ENCODE measurements at places on chromosomes 11 and 22.

DNA sequence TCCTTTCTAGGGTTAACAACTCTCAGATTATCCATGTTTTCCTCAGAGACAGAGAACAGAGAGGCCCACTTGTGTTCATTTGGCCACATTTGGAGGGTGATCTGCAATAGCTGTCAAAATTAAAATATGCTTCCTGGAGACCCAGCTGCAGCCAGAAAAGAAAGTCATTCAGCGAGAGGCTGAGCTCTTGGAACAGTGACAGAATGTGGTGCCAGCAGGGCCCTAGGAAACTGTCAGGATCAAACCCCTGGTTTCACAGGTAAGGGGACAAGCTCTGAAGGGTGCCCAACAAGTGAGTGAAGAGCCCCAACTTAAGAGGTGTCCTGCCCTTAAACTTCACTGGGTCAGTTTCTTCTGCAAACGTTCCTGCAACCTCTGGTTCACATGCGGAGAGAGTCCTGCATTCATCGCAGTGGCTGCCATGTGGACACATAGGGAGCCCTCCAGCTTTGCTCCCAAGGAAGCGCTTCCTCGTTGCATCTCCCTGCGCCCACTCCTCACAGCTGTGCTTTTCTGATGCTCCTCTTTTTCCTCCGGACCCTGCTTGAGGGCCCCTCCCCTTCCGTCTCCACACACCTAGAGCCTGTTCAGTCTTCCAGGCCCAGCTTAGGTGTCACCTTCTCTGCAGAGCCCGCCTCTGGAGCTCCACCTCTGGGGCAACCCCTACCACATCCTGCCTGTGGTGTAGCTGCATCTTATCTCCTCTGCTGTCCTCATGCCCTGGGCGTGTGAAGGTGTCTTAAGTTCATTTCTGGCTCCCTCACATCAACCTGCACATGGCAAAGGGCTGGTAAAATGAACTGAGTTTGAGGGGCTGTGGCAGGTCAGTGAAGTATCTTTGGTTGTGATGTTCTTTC, 3.9 kb downstream of the UCP3 start:
- DNase-seq = no peak

- DNase-seq = no peak
Observed at GRCh38 chr22:36744413-36744765, 31.5 kb downstream of the IFT27 start.

DNA sequence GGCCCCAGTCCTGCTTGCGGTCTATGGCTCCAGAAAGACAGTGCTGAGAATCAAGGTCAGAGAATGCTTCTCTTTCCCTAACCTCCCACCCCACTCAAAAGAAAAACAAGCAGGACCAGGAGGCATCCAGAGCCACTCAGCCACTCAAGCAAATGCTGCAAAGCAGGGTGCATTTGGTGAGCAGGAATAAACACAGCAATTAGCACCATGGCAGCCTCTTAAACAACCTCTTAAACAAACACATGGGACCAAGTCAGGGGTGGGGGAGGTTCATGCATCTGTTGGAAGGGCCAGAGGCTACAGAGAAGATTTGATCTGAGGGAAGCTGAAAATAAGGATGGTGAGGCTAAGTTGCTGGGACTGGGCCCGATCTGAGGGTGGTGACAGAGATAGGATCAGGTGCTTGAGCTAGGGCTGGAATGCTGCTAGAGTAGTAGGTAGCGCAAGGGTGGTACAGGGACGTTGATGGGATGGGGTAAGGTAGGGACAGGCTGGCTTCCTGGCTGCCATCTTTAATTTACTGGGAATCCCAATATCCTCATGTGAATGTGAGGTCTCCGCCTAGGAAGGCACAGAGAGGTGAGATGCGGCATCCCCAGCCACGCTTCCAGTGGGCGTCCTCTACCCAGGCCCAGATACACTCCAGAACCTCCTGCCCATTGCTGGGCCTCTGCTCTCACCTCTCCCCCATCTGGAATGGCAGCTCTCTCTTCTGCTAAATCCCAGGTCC, 26.6 kb upstream of the LMO1 start:
- DNase-seq = no peak

DNA sequence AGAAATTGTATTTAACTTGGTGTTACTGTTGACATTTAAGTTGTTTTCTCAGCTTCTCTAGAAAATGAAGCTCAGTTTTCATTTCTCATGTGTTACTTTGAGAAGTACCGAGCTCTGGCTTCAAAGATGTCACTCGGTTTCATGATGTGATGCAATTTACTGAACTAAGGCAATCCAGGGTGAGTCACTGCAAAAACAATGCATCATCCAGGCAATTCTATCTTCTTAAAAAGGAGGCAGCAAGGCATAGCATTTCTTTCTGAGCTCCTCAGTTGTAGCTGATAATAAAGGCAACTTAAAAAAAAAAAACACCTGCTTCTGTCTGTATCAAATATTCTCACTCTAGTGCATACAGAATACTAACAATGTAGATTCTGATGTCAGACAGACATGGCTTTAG, 91.1 kb upstream of the KCNA4 start:
- no peak for DNase-seq

- DNase-seq = no peak
Observed at GRCh38 chr11:47071341-47071740, 105.3 kb downstream of the ARFGAP2 start.

DNA sequence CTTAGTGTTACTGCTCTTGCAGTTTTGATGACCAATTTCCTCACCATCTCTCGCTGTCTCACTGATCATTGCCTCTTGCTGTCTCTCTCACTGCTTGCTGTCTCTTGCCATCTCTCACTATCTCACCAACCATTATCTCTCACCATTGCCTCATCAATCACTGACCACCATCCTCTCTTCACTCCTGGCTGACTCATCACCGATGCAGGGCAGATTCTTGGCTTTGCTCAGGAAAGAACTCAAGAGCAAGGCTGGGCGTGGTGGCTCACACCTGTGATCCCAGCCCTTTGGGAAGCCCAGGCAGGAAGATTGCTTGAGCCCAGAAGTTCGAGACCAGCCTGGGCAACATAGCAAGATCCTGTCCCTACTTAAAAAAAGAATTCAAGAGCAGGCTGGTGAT, 66.3 kb upstream of the SYN3 start:
- DNase-seq = no peak

- no peak for DNase-seq
Observed at GRCh38 chr22:43006016-43006505, 8.9 kb downstream of the PACSIN2 start.

DNA sequence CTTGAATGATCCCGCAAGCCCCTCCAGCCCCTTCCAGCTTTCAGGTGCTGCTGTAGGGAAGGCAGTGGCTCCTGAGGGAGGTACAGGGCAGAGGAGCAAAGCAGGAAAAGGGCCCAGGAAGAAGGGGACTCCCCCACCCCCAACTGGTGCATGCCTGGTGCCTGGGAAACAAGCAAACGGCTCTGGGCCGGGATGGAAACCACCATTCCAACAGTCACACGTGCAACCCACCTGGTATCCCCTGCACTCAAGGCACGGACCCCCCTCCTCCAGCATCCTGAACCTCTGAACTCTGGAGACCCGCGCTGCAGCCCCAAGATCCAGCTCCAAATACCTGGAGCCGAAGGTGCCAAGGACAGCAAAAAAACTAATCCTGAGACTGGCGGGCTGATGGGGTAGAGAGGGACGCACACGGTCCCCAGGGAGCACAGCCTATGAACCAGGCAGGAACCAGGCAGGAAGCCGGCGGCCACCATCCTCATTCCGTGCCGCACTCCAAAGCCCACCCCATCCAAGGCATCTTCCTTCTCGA, 537 bp downstream of the SCN4B start:
- DNase-seq = no peak

DNA sequence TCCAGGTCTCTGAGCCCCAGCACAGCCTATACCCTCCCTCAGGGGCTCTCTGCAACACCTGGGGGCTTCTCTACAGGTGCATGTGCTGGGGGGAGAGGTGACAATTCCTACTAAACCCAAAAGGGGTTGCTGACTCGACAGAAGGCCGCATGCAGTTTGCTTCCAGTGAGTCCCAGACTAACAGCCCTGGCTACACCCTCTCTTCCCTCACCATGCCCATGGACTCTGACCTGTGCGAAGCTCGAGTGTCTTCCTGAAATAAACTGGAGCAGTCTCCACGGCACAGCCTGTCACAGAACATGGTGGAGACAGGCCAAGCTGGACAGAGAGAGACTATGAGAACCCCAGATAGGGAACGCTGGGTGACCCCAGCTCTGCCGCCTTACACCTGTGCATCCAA, 16.6 kb downstream of the PLEKHA7 start:
- no peak for DNase-seq

DNA sequence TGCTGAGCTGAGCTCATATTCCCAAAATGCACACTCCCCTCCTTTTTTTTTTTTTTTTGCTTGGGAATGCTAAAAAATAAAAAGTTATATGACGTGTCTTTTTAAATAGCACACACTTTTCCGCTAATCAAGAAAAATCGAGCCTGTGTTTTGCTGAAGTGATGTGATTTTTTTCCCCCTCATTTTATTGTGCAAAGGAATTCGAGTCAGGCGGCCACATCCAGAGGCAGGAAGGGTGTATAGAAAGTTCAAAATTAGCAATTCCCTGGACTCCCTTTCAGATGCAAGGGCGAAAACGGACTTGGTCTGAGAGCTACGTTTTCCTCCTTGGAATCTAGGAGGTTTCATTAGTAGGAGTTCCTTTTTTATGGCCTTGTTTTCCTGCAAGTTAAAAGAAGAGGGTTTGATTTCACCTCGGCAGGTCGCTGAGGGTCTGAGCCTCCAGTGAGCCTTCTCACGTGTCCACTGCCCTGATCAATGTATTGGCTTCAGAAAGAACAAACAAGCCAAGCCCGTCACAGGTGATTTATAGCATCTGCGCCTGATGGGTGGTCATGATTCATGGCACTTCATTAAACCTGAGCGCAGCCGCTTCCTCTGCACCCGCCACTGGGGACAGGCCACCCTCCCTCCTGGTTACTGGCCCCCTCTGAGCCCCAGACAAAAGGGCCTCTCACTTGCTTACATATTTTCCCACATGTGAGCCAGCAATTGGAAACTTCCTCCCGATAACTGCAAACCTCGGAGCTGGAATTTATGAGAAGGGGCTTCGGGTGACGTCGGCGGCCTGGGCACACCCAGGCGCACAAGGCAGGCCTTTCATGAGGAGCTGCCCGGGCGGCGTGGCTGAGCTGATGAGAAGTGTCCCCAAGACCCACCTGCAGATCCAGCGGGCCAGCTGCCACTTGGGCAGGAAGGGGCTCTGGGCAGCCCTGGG, 64.4 kb upstream of the LINC01488 start:
- no peak for DNase-seq

DNA sequence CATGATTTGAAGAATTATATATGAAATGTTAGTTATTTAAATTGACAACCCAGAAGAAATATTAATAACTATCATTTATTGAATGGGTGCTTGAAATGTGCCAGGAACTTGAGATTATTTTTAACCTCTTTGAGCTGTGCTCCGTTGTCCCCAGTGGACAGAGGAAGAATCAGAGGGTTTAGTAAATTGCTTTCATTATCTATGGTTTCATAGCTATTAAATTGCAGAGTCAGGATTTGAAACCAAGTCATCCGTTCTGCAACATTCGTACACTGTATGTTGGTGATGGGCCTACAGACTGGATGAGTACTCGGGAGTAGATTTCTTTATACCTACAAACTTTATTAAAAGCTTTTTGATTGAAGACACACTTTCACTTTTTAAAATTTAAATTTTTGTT, 4.9 kb downstream of the HSD17B12 start:
- DNase-seq = no peak
